ENCODE measurements at places on chromosomes 6 and 20.

DNA sequence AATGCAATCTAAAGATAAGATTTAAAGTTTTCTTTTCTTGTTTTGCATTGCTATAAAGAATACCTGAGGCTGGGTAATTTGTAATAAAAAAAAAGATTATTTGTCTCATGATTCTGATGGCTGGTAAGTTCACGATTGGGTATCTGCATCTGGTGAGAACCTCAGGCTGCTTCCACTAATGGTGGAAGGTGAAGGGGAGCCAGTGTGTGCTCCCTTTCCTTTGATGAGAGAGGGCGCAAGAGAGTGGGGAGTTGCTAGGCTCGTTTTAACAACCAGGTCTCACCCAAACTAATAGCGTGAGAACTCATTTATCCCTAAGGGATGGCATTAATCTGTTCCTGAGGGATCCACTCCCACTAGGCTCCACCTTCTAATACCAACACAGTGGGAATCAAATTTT is 353.2 kb downstream of the BTBD3 start:
- DNase-seq = no peak

DNA sequence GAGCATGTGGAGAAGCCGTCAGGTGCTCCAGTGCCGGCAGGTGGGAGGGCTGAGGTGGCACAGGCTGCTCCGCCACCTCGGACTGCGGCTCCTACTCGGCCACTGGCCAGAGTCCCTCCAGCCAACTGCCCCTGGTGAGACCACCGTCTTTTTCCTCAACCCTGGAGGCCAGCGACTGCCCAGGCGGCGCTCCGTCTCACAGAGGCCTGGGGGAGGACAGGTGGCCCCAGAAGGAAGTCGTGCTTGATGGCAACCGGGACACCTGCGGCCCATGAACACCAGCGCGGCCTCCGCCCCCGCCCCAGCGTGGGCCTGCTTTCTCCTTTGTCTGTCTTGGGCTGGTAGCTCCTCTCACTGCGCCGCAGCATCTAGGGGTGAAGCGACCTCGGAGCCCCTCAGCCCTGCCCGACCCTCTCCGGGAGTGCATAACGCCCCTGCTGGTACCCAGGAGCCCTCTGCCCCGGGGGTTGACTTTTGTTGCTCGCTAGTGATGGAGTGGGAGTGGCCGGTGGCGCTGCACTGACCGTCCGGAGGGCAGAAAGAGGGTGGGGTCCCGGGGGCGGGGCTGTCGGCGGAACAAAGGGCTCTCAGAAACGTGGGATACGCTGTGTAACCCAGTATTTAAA is 706 bp upstream of the TUBB2B start:
- DNase-seq = no peak

DNA sequence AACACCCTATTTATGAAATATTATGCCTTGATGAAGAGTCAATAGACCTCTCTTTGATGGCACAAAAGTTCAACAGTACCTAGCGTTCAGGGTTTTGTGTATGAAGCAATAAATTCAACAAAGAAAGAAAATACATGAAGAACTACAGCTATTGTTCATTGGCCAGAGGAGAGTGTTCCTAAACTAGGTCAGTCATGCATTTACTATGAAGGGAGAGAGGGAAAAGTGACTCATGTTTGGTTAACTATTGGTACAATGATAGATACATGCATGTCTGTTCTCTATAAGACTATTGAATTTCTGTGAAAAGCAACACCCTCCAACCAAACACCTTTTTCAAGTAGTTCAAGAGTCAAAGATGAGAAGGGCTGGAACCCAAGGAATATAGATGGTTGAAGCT is 50.7 kb downstream of the CLIC5 start:
- DNase-seq = no peak

GRCh38 chr6:107667790-107668189 is 156.3 kb downstream of the SCML4 start:
- DNase-seq = no peak

GRCh38 chr6:6631534-6632276 is 43.2 kb downstream of the LY86 start:
- DNase-seq = no peak

DNA sequence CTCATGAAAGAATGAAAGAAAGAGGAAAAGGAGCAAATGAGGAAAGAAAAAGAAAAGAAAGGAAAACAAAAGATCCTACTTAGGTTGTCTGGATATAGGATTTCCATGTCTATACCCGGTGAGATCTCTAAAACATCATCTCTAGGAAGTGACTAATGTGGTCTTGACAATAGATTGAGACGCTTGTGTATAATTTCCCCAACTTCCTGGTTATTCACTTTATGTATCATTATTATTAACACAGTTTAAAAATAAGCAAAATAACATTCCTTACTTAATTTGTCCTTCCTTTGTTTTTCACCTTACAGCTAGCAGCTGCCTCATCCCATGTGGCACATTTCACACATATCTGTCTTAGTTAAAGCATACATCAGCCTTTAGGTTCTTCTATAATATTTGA is 27.0 kb downstream of the LAMA4 start:
- DNase-seq = no peak

- no peak for DNase-seq
Observed at GRCh38 chr6:43793875-43794242, 23.8 kb downstream of the VEGFA start.

GRCh38 chr20:258963-259362 is 1.4 kb downstream of the DEFB132 start:
- no peak for DNase-seq

DNA sequence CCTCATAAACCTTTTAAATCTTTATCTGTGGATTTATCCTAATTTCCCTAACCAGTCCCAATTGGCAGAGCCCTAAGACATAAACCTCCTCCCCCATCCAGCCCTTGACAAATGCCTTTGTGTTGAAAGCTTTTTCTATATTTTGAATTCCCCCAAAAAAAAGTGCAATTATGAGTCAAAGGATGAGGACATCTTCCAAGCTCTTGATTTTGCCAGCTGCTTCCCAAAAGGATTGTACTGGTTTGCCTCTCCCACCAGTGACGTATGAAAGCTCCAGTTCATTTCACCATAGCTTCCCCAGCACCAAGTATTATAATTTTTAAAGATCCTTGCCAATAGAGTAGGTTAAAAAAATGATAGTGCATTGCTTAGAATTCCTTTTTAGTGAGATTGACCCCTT is 38.9 kb downstream of the SIRPA start:
- no peak for DNase-seq

DNA sequence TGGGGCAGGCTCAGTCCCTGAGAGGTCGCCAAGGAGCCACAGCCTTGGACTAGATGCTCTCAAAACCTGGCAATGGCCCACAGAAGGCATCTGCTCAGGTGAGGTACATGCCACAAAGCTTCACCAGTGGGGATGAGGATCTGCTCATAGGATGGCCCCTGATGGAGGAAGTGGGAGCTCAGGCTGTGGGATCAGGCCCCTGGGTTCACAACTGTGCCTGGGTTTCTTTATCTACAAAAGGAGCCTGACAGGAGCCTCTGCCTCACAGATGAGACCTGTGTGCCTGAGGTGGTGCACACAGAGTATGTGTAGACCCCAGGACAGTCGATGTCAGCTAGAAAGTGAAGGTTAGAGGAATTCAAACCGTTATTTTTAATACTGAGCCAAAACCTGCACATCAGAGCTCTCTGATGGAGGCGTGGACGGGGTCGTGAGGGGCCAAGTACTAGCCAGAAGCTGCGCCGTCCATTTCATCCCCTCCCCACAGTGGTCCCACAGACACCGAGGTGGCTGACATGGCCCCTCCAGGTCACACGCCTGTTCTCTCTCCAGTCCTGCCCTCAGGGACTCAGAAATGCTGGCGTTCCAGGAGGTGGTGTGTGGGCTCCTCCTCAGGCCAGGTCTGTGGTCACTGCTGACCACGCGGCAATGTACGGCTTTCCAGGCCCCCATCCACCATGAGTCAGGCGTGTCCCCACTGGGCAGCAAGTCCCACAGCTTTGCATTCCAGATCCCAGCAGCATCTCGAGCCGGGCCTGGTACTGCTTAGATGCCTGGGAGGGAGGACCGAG is 33.3 kb downstream of the NTSR1 start:
- DNase-seq = no peak

DNA sequence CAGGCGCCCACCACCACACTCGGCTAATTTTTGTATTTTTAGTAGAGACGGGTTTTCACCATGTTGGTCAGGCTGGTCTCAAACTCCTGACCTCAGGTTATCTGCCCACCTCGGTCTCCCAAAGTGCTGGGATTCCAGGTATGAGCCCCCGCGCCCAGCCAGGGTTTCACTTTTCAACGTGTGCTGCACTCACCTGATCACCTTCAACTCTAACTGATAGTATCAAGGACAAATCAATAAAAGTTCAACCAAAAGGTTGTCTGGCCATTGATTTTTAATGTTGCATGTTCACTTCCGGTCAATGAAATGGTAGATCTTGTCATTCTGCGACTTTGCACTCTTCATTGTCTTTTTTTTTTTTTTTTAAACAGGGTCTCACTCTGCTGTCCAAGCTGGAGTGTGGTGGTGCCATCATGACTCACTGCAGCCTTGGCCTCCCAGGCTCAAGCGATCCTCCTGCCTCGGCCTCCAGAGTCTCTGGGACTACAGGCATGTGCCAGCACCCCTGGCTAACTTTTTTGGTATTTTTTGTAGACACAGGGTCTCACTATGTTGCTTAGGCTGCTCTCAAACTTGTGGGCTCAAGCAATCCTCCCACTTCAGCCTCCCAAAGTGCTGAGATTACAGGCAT is 37.3 kb downstream of the ZNF217 start:
- no peak for DNase-seq

- no peak for DNase-seq
Observed at GRCh38 chr6:136326038-136326553, 36.5 kb upstream of the BCLAF1 start.

DNA sequence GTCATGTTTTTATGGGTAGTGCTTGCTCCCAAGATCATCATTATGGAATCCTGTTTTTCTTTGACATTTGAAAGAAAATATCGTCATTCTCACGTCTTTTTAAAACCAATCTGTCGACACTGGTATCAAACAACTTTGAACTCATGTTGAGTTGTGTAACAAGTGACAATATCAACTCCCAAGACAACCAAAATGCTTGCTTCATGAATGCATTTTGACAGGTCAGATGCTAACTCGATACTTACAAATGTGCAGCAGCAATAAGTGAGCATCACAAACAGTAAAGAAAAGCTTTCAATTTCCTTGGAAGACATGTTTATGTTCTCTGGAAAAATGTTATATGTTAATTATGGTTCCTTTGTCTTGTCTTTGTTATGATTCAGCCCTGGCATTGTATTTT is 125.9 kb downstream of the EPHA7 start:
- DNase-seq = no peak

- no peak for DNase-seq
Observed at GRCh38 chr6:28789553-28790083, 134.2 kb downstream of the TRIM27 start.

DNA sequence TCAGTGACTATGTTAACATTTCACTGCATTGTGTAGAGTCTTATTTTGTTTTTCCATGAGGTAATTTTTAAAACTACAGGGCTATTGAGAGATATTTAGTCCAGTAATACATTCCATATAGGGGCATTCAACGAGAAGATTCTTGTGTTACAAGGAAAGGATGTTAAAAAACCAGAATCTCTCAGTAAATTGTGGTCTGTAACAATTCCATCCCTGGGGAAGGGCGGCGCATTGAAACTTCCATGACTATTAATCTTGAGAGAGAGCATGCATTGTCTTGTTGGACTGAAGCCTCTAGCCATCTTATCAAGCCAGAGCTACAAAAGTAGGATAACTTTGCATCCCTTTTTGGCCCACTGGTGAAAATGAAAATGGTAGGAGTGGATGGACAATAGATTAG is 119.7 kb downstream of the BCKDHB start:
- DNase-seq = no peak

DNA sequence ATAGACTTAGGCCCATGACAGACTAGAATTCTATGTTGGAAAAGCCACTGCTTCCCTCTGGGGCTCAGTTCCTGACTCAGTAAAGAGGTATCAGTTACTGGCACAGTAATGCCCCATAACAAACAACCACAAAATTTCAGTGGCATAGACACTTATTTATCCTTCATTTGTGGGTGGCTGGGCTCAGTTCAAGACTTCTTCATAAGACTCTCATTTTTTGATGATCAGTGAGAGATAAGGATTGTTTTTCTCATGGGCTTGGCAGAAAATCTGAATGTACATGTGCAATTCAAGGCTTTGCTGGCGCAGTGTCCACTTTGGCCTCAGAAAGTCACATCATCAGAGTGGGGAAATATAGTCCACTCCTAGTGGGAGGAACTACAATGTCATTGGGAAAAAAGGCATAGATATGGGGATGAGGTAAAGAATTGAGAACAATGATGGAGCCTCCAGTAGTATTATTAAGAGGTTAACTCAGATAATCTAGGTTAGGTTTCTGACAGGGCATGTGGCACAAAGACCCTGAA is 384.6 kb upstream of the FLRT3 start:
- DNase-seq = no peak

GRCh38 chr6:25038999-25039398 is 103.2 kb upstream of the RIPOR2 start:
- no peak for DNase-seq

- no peak for DNase-seq
Observed at GRCh38 chr20:768426-768978, at the start of gene SLC52A3. TSS of gene SLC52A3 (minus strand) at chr20:768500. CDS start at chr20:765774, 2,726 bp downstream.

DNA sequence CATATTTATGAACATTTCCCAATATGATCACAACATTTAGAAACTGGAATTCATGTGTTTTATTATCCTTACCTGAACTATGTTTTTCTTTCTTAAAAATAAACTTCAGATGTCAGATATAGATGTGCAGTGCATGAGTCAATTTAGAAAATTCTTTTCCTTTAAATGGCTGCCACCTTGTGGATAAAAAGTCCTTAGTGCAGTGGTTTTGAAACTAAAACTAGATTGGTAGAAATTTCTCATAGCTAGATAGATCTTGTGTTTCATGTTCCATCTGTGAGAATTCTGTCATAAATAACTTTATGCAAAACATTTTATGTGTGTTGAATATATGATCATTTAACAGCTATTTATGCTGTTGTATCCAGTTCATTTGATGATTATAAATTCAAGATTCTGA is 134.9 kb downstream of the KLHL32 start:
- DNase-seq = no peak

DNA sequence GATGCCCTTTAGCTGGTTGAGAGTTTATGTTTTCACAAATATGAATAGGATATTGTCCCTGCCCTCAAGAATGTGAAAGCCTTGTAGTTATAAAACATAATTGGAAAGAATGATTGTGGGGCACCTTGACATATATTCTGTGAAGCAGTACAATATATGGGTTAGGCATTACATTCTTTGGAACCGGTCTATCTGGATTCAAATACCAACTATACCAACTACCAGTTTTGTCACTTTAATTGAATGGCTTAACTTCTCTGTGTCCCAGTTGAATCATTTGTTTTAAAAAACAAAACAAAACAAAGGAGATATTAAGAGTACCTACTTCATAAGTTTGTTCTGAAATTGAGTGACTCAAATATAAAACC is 146.5 kb downstream of the TBC1D32 start:
- no peak for DNase-seq

DNA sequence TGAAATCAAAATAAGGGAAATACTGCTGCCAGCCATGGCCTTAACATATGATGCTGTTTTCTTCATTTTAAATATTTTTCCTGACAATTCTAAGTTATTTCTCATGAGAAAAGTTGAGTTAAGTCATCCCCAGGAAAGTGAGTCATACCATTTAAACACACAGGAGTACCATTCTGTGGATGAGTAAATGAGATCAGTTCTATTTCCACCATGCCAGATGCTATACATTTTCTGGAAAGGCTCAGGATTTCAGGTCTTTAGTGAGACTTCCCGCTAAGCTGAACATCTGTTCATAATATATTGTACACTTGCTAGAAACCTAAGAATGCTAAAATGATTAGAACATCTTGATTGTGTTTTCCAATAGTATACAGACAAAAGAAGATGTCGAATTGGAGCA is 256.2 kb upstream of the MANEA start:
- no peak for DNase-seq

Measured in esophagus muscularis mucosa (tissue), 4 donors.